Hepatic stellate cell (primary cell): ENCODE measurements at places on chromosomes 7 and 10.

- DNase-seq = no peak
Observed at GRCh38 chr7:124856299-124856888, 73.2 kb downstream of the POT1 start.

- no peak for DNase-seq
Observed at GRCh38 chr10:89257581-89257980, 6.0 kb upstream of the LIPA start.

- DNase-seq = no peak
Observed at GRCh38 chr10:6647811-6648526, 67.9 kb upstream of the PRKCQ start.

- peak; percentile 47 for DNase-seq
Observed at GRCh38 chr10:126867567-126868365, 37.5 kb upstream of the DOCK1 start.

DNA sequence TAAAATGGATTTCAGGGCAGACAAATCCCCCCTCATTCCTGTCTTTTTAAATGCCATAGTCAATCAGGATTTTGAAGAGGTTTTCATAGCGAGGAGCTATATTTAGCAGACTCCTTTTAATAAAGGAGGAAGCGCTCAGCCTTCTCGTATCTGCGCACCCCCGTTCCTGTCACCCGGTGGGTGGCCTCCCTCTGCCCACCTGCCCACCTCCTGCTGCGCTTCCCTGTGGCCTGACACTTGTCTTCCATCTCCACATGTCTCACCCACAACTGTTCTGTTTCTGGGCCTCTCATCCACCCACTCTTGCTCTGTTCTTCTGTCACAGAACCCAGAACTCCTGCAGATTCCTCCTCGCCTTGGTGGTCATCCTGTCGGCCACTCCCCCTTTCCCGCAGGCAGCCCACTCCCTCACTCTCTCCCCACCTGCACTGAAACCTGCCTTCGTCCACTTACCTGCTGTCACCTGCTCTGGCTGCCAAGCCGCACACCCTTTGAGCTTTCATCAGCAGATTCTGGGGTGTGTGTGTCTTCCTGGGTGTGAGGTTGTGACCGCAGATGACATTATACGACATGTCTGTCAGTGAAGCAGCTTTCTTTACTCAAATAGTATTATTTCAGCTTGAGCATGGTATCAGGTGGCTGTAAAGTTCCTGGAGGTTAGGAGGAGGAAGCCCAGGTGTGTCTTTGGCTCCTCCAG, 163.5 kb upstream of the AGK start:
- DNase-seq = no peak
